ENCODE measurements at places on chromosomes 13 and 19. TPM values are rescaled to one million over a fixed set of nuclear protein-coding genes. Genes with fewer than 3 reads are reported as not detected.
A peak's percentile ranks its signal among the peaks of the same experiment; 100 is the strongest.

The TEX26 gene
- not detected for total RNA-seq

The CEACAM4 gene
- not detected for total RNA-seq

DNA sequence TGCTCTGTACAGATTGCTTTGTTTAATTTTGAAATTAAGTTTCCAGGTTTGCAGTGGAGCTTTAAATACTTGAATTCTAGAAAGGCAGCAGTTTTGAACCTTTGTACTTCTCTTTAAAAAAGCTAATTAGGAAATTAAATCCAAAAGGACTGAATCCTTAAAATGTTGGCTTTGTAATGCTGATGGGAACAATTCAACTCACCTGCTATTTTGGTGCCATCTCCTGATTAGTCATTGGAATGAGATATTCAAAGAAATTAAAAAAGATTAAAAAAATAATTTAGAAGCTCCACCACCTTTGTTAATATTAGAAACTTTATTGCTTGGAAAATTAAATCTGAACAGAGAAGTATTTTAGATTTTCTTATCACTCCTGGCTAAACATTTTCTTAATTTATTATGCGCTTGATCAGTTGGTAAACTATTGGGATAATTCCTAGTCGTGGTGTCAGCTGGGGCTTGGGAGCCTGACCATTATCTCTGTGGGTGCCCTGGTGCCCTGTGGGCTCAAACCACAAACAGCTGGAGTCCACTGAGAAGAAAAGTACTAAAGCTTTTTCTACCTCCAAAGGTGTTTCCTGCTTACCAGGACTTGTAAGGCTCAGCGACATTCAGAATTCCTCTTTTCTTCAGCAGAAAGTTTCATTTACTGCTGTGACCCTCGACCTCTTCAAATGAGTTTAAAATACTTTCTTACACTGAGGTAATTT is 540.4 kb downstream of the DIAPH3 start:
- DNase-seq, result no peak

DNA sequence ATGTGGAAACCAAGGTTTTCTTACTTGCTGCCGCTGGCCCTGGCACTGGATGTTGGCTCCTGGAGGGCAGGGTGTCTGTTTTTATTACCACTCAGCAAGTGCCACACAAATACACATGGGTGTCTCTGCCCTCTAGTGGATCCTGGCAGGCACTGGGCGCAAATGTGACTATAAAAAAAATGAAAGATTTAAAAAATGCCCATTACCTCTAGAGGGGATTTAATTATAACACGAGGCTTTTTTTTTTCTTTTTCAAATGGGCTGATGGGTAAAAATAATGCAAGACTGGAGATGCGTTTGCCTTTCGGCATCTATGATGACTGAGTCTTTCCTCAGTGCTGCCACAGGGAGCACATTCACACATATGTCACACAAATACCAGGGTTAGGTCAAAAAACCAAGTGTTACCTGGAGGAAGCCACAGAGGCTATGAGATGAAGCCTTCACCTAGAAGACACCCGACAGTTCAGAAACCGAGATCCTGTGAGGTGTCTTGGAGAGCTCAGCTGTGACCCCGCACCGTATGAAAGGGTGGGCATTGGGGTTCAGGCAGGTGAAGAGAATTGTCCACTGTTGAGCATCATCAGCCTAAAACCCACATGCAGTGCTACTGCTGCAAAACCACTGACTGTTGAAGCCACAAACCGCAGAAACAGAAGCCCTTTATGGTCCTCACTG is 25.7 kb downstream of the CHAMP1 start:
- DNase-seq, result peak; percentile 62

The TEX29 gene
- total RNA-seq, result not detected

DNA sequence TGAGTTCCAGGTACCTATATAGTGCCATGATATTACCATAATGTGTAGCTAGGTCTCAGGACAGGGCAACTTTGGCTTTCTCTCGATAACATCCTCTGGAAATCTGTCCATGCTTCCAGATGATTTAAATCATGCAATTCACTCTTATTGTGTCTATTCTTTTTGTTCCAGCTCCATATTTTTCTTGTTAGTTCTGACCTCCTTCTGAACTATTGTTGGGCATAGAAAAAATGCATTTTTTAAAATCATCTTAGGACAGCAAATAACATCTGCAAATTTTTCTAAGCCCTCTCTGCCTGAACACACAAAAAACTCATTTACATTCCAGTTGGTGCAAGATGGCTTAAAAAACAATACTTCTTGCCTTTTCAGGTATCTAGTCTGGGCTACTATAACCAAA is 1561.0 kb upstream of the MIR17HG start:
- DNase-seq, result no peak

DNA sequence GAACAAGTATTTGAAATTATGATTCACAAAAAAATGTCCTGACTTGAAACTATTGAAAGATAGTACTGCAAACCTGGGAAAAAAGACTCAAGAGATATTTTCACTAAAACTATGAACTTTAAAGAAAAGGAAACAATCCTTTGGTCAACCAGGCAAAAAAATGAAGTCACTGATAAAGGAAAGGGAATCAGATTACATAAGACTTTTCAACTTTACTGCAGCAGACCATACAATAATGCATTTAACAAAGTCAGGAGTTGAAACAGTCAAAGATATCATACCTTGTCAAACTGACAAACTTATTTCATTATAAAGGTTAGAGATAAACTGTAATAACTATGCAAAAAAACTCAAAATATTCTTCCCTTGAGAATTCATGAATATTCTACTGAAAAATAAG is 361.6 kb downstream of the DLEU7 start:
- no peak for DNase-seq

DNA sequence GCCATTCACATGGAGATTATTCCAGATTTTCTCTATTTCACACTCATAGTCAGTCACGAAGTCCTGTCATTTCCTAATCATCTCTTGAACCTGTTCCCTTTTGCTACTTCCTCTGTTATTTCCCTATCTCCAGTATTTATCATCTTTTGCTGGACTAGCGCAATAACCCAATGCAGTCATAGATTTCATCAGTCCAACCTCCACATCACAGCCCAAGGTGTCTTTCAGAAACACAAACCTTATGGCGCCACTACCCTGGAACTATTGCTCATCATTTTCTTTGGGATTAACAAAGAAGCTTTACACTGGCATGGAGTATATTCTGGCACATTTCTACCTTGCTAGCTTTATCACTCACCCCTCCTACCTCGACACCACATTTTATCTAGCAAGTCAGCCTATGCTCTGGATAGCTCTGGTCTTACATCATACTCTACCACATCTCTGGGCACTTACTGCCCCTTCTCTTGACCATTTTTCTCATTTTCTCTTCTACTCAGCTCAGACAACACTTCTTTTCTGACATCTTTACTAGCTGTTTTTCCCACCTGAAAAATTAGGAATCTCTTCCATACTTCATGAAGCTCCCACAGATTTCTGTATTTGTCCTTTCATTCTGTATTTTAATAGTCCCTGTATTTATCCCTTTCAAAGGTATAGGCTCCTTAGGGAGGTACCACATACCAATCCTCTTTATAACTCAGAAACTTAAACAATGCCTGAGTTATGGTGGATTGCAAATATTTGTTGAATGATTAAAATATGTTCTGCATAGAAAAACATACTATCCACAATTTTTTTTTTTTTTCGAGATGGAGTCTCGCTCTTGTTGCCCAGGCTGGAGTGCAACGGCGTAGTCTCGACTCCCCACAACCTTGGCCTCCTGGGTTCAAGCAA is 534.7 kb downstream of the KLF12 start:
- no peak for DNase-seq

GRCh38 chr19:31976775-31977536 is 368.5 kb upstream of the ZNF507 start:
- DNase-seq, result no peak

The SDHAF1 gene
- 77.8 TPM for total RNA-seq

- DNase-seq, result no peak
These were observed 18.4 kb downstream of the MAG start for GRCh38 chr19:35310331-35310730.

- no peak for DNase-seq
These were observed 951.6 kb upstream of the MIR17HG start for GRCh38 chr13:90395846-90396245.

GRCh38 chr13:28246891-28247290 is 108.5 kb downstream of the PAN3 start:
- DNase-seq, result no peak

- DNase-seq, result no peak
These were observed 27.6 kb upstream of the N4BP2L1 start for GRCh38 chr13:32455594-32455903.

- no peak for DNase-seq
These were observed 8.7 kb upstream of the NBEA start for GRCh38 chr13:34933349-34933748.

DNA sequence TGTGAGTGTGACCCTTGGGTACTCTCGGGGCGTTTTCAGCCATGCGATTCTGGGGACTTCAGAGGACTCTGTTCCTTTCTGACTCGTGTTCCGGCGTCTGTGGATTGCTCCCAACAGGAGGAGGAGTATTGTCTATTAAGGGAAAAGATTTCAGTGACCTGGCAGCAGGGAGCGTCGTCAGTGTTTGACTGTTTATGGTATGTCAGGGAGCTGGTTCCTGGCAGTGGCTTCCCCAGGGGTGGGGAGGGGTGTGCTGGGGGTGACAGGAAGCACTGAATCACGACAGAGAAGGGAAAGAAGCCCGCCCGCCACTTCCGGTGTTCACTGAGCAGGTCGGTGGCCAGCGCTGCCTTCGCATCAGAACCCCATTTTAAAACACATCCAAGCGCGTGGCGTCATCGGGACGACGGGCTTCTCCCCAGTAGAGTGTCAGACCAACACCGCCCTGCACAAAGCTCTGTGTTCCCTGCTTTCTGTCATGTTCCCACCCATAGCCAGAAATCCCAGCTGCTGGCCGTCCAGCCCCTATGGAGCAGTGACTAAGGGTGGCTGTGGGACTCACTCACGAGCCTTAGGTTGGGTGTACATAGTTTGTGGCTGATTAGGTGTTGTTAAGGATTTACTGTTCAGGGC is 33.8 kb downstream of the COL4A2 start:
- DNase-seq, result no peak

DNA sequence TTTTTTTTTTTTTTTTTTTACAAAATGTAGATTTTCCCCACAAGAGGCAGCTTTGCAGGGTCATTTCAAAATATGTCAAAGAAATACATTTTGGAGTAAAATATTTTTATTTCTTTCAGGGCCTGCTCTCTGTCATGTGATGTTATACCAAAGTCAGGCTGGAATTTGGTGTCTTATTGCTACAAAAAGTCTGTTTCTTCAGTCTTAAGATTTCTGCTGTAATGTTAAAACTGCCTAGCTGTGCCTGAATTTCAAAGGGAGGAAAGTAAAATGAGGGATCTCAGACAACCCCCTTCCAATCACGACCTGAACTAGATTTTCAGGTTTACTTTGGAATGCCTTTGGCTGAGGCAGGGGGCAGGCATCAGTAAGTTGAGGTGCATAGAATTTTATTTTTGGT is 12.8 kb upstream of the GTF2F2 start:
- DNase-seq, result no peak

All from MG63 (cell line).